ENCODE measurements at places on chromosomes 13 and 19.
A peak's percentile ranks its signal among the peaks of the same experiment; 100 is the strongest.

- no peak for DNase-seq
Measured at GRCh38 chr13:49844181-49844580, 51.7 kb upstream of the KPNA3 start.

DNA sequence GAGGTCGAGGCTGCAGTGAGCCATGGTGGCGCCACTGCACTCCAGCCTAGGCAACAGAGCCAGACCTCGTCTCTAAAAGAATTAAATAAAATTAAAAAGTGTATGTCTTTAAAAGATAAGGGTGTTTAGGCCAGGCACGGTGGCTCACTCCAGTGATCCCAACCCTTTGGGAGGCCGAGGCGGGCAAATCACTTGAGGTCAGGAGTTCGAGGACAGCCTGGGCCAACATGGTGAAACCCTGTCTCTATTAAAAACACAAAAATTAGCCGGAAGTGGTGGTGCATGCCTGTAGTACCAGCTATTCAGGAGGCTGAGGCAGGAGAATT lies 7.5 kb upstream of the SDHAF1 start:
- DNase-seq, result no peak

GRCh38 chr13:98144801-98145350 lies 2.0 kb downstream of the FARP1 start:
- DNase-seq, result peak; percentile 91

- no peak for DNase-seq
Measured at GRCh38 chr13:48975101-48975855, 434 bp upstream of the FNDC3A start.

DNA sequence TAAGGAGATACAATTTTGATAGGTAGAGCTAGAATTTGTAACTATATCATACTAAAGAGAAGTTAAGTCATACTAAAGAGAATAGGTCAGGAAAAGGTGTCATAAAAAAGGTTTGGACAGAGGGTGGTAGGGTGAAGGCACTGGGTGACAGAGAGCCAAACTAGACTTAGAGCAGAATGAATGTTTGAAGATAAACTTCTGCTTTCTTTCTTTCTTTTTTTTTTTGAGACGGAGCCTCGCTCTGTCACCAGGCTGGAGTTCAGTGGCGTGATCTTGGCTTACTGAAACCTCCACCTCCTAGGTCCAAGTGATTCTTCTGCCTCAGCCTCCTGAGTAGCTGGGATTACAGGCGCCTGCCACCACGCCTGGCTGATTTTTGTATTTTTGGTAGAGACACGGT lies 44.1 kb downstream of the TM9SF2 start:
- no peak for DNase-seq

DNA sequence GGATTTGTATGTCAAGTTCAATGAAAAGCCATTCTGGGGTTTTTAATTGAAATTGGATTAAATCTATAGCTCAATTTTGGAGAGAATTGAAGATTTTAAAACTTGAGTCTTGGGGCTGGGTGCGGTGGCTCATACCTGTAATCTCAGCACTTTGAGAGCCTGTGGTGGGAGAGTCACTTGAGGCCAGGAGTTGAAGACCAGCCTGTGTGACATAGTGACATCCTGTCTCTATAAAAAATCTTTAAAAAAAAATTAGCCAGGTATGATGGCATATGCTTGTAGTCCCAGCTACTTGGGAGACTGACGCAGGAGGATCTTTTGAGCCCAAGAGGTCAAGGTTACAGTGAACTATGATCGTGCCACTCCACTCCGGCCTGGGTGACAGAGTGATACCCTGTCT lies 41.2 kb downstream of the VAV1 start:
- DNase-seq, result no peak

- DNase-seq, result peak; percentile 65
Measured at GRCh38 chr13:45718992-45719391, 16.9 kb downstream of the CBY2 start.

Measured in osteoblast (primary cell).